ENCODE measurements at places on chromosomes 1 and 21.

DNA sequence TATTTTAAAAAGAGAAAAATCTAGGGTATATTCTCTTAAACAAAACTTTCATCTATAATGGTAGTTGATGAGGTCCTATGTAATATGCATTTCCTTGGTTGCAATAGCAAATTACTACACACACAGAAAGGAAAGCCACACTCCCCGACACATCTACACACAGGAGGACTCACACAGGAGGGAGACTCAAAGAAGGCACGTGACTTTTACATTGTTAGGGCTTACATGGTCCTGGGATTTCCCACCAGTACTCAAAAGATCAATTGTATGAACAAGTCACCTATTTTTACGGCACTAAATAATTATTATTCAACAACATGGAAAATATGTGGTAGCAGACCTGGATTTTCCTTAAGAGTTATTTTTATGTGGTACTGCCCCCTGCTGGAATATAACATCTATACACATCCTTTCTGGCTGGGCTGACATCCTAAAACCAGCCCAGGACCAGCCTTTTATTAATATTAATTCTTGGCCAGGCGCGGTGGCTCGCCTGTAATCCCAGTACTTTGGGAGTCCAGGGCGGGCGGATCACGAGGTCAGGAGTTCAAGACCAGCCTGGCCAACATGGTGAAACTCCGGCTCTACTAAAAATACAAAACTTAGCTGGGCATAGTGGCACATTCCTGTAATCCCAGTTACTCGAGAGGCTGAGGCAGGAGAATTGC, 33.9 kb upstream of the LGALS8 start:
- peak; percentile 29 for DNase-seq

DNA sequence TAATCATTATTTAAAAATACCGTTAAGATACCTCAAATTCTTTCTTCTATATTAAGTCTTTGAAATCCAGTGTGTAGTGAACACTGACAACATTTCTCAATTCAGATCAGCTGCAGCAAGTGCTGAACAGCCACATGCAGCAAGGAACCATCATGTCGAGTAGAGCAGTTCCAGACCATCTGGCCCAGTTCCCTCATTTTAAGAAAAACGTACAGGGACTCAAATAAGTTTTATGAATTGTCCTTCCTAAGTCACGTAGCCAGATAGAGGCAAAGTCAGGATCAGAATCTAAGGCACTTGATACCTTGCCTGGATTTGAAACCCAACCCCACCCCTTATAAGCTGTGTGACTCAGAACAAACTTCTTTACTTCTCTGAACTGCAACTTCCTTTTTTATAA, 132.4 kb downstream of the PROX1 start:
- DNase-seq: no peak

DNA sequence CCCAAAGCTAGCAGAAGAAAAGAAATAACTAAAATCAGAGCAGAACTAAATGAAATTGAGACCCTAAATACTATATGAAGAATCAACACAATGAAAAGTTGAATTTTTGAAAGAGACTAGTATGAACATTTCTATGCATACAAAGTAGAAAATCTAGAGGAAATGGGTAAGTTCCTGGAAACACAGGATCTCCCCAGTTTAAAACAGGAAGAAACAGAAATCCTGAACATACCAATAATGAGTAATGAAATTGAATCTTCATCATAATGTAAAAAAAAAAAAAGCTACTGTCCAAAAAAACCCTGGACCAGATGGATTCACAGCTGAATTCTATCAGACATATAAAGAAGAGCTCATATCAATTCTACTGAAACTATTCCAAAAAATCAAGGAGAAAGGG, 233.5 kb downstream of the PLPP3 start:
- DNase-seq: no peak

- peak; percentile 54 for DNase-seq
Observed at GRCh38 chr1:25064465-25065240, 134.6 kb upstream of the RUNX3 start.

GRCh38 chr1:230376296-230376695, 49.8 kb downstream of the PGBD5 start:
- no peak for DNase-seq

DNA sequence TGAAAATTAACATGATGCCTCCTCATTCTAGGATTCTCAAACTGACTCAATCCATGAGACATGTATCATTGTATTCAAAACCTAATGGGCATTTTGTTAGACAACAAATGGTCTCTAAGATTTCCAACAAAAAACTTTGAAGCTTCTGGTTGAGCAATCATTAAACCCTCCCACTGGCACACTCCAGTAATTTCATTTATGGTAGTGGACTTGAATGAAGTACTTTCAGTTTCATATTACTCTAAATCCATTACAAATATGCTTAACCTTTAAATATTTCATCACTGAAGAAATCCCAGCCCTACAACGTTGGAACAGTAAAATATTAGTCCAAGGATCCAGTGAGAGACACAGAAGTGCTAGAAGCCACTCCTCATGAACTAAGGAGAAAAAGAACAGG, 43.5 kb downstream of the GBP6 start:
- DNase-seq: peak; percentile 15

GRCh38 chr1:39450956-39451606, 40.4 kb upstream of the BMP8A start:
- no peak for DNase-seq

DNA sequence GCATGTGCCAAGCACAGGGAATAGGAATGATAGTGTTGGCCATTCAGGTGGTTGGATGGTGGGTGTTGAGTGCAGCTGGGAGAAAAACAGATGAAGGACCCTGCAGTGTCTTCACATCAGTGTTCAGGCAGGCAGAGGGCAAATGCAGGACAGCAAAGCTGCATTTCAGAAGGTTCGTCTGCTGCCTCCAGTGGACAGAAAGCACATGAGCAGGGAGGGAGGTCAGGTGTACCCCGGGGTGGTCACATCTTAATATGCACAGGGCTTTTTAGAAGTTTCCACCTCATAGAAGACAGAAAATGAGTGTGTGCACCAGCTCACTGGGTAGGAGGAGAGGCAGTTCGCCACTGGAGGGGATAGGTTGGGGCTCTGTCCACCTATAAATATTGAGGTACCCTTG, 184.9 kb downstream of the SLC35F3 start:
- no peak for DNase-seq

- peak; percentile 29 for DNase-seq
Observed at GRCh38 chr1:204075139-204075521, 2.2 kb downstream of the SOX13 start.

DNA sequence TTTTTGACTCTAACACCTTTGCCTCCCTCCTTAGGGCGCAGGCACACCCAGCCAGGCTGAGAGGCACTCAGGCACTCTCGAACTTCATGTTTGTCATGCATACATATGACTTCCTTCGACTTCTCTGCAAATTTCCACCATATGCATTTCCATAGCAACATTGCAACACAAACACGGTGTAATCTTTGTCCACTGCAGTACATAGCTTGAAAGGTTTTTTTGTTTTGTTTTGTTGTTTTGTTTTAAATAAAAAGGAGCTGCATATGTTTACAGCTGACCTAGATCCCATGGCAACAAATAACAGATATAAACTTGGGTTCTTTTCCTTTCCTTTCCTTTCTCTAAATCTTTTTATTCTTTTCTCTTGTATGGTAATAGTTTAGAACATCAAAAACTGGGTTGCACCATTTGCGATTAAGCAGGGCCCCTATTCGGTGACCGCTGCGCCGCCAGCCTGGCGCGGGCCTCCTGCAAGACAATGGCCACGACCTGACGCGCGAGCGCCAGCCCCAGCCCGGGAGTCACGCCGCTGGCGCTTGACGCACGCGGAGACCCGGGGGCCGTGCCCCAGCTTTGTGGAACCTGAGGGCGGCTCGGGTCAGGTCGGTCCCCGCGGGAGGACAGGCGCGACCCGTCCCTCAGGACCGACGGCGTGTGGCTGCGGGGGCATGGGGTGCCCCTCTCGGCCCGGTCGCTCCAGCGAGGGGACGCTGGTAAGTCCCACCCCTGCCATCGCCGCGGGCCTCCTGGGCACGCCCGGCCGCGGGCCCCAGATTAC, 35.2 kb downstream of the CCN1 start:
- DNase-seq: no peak

GRCh38 chr1:21577933-21578332, 68.7 kb downstream of the ALPL start:
- DNase-seq: no peak

GRCh38 chr21:26559099-26559498, 14.0 kb downstream of the CYYR1 start:
- no peak for DNase-seq

GRCh38 chr1:235648954-235649367, 623 bp downstream of the GNG4 start:
- peak; percentile 59 for DNase-seq

DNA sequence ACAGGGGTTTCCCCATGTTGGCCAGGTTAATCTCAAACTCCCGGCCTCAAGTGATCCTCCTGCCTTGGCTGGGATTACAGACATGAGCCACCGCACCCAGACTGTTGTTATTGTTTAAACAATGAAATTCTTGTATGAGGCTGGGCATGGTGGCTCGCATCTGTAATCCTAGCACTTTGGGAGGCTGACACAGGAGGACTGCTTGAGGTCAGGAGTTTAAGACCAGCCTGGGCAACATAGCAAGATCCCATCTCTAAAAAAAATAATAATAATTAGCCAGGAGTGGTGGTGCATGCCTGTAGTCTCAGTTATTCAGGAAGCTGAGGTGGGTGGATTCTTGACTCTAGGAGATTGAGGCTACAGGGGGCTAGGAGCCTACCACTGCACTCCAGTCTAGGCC, 6.7 kb upstream of the WDTC1 start:
- DNase-seq: no peak

DNA sequence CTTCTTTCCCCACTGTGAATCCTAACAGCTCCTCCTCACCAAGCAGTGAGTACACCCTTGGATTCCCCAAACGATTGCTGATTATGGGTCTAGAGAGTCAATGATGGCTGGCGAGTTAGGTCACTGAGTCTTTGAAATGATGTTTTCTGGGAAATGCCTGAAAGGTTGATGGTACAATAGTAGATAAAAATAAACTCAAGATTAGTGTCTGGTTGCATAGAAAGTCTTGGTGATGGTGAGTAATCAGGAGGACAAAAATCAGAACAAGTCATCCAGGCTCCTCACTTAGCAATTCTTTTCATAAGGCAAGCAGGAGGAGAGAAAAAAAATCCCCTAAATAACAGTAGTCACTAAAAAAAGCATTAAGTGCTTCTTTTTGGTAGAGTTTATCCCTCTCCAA, 22.6 kb downstream of the HLX start:
- no peak for DNase-seq

DNA sequence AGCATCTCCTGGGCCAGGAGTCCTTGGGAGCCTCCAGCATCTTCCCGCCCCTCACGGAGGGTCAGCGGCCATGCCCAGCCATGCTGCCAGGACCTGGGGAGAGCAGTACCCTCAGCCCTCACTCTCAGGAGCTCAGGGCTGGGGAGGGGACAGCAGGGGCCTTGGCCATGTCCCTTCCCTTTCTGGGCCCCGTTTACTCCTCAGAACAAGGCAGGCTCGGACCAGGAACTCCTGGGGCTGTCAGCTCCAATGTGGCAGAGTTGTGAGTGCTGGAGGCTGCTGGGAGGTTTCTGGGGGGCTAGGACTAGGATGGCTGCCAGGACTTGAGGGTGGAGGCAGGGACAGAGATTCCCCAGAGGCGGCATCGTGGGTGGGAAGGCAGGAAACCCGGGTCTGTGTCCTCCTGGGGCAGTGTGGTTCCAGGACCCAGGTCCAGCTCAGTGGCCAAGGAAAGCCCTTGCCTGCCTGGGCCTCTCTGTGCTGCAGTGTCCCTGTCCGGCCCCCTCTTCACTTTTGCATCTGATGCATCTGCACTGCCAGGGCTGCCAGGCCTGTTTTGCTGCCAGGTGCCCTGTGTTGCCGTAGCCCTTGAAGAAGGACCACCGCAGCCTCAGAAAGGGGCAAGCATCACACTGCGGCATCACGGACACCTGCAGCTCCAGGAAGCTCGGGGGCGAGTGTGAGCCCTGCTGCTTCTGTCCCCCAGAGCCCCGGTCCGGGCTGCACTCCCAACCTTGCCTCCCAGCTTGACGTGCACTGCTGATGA, 223.9 kb downstream of the CAMTA1 start:
- DNase-seq: no peak

DNA sequence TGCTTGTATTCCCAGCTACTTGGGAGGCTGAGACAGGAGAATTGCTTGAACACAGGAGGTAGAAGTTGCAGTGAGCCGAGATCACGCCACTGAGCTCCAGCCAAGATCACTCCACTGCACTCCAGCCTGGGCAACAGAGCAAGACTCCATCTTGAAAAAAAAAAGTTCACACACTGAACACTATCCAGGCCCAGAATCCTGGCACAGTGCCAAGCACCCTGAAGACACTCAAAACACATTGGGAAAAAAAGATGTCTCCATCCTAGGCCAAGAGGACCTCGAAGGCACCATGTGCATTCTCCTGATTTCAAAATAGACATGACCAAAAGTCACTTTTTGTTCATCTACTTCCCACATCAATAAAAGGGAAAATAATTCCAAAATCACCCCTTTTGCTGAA, 38.7 kb downstream of the SLC9A1 start:
- peak; percentile 70 for DNase-seq

DNA sequence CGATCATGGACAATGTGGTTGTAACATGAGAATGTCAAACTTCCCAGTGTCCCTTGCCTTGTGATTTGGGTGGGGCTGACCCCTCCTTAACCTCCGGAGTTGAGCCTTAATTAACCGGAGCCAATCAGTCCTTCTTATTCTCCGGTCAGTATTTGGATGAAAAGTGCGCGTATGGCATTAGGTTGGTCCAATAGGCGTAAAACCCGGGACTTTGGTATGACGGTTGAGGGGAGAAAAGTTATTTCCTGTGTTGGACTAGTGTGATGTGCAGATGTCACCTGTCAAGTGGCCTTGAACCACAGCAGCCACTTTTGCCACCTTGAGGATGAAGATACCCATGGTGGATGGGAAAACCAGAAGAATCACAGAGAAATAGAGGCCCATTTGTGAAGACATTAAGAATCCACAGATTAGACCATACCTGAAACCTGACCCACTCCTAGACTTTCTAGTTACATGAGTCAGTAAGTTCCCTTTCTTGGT, 5.1 kb downstream of the PAFAH2 start:
- DNase-seq: no peak

All from inflammatory macrophage (primary cell).